ENCODE measurements at places on chromosomes 5 and 9. TPM values are rescaled to one million over a fixed set of nuclear protein-coding genes. Genes with fewer than 3 reads are reported as not detected.

GRCh38 chr5:142597546-142598337 is 88.1 kb downstream of the FGF1 start:
- peak; percentile 66 for DNase-seq

CARD6 gene
- 1.2 TPM for total RNA-seq

CXXC5 gene
- 220 TPM for total RNA-seq

- DNase-seq: peak; percentile 67
Measured at GRCh38 chr9:126611592-126612325, 2.0 kb upstream of the LMX1B start.

GRCh38 chr9:124481115-124481514 is 26.1 kb downstream of the NR5A1 start:
- no peak for DNase-seq

DNA sequence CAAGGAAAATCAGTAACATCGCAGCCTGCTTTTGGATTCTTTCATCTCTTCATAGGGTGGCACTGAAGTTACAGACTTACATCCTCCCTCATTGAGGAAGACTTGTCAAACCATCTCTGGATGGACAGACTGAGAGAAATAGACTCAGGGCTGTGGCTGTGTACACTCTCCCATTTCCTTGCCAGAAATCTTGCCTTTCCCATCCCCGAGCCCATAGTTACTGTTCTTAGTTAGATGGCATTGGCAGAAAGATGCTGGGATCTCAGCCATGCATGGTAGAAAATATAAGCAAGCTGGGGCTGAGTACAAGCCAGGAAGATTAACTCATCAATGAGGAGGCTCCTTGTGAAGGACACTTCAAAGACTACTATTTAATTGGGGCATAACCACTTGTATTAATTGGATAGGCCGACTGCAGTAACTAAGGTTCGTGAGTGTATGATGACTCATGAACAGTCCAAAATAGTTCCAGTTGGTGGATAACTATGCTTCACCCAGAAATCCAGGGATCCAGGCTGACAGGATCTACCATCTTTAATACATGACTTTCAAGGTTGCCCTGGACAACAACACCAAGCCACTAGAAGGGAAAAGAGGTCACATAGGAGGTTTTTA is 137.9 kb downstream of the TMEM38B start:
- DNase-seq: no peak

GRCh38 chr5:125142458-125142857 is 396.0 kb upstream of the ZNF608 start:
- DNase-seq: no peak

SPINK7 gene
- total RNA-seq: not detected

DNA sequence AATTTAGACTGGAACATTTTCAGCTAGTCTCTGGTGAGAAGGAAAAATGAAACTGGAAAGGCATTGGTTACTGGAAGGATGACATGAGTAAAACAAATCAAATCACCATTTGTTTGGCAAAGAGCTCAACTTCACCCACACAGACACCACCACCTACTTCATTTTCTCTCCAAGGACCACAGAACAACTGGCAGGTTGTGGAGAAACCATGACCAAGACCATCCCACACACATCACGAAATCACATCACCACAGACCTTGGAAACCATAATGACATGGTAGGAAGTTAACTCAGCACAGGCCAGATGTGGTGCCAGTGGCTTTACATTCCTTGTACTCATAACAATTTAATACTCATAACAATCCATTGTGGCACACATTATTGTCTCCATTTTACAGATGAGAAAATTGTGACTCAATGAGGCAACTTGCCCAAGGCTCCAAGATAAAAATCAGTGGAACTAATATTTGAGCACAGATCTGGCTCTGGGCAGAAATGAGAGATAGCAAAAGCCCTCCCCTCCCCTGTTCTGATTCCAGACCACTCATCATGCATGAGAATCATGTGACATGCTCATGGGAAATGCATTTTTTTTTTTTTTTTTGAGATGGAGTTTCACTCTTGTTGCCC is 7.5 kb downstream of the OR1K1 start:
- DNase-seq: no peak

FYB1 gene
- not detected for total RNA-seq

DNA sequence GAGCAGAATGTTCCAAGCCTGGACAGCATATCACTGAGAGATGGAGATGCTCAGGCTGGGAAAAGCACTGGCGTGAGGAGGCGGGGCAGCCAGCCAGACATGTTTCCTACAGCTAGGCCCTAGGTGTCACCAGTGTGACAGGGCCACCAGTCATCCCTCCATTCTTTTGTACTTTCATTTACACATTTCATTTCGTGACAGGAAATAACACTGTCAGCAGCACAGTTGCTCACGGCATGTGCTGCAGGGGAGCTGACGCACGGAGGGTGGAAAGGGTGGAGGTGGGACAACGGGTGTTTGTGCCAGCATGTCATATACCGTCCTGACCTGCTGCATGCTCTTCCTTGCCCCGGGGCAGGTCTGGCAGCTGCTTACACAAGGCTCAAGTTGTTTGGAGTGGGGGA is 14.8 kb upstream of the CEMIP2 start:
- DNase-seq: peak; percentile 39

- DNase-seq: no peak
Measured at GRCh38 chr9:1871626-1872419, 143.3 kb upstream of the SMARCA2 start.

- no peak for DNase-seq
Measured at GRCh38 chr5:124859556-124860290, 113.3 kb upstream of the ZNF608 start.

SH3RF2 gene
- 15.9 TPM for total RNA-seq

COL23A1 gene
- total RNA-seq: not detected
